D721Med (cell line): ENCODE measurements at places on chromosomes 12 and 14.

DNA sequence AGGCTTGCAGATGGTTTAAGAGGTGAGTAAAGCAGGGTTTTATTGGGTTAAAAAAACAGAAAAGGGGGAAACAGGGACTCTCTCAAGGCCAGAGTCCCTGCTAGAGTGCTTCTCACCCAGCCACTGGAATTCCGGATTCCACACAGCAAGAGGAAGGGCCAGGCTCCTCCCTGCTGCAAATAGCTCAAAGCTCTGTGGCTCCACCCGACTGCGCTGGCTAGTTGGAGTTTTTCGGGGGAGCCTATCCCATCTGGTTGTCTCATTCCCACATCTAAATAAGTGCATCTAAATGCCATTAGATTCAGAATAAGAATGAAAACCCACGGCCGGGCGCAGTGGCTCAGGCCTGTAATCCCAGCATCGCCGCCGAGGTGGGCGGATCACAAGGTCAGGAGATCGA, 791.5 kb downstream of the SLC16A7 start:
- DNase-seq: no peak

GRCh38 chr14:55508676-55509075, 68.3 kb upstream of the TBPL2 start:
- DNase-seq: no peak

GRCh38 chr12:108985750-108986149, 35.1 kb downstream of the SVOP start:
- DNase-seq: no peak

- no peak for DNase-seq
These were observed 535.3 kb downstream of the GALC start for GRCh38 chr14:87457720-87458119.

- no peak for DNase-seq
These were observed 13.4 kb downstream of the C1S start for GRCh38 chr12:7073946-7074345.

- no peak for DNase-seq
These were observed 56.4 kb downstream of the VCPKMT start for GRCh38 chr14:50059763-50060616.

- DNase-seq: no peak
These were observed 146.4 kb upstream of the ARHGAP5 start for GRCh38 chr14:31930493-31931240.

DNA sequence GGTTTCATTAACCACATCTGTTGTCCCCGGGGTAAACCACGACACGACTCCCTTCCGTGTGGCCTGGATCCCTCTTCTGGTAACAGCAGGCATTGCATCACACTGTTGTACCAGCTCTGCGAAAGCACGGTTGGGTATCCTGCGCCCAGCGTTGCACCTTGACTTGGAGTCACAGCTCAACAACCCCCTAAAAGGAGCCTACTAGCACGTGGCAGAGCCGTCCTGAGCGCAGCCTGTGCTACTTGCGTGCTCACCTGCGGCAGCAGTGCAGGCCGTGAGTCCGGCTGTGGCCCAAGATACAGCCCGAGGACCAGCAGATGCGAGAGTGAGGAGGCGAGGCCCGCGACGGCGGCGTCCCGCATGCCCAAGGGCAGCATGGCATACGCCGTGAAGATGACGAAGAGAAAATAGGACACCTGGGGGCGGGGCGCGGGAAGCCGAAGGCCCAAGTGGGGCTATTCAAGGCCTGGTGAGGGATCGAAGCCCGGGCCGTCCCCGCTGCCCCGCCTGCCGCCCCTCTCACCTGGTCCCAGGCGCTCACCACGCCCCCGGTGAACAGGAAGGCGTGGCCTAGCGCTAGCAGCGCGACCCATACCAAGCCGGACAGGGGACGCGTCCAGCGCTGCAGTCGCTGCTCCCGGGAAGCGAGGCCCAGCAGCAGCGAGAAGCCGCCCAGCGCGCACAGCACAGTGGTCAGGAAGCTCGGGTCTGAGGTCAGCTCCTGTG, 2.4 kb downstream of the ADCY4 start:
- DNase-seq: peak; percentile 84

DNA sequence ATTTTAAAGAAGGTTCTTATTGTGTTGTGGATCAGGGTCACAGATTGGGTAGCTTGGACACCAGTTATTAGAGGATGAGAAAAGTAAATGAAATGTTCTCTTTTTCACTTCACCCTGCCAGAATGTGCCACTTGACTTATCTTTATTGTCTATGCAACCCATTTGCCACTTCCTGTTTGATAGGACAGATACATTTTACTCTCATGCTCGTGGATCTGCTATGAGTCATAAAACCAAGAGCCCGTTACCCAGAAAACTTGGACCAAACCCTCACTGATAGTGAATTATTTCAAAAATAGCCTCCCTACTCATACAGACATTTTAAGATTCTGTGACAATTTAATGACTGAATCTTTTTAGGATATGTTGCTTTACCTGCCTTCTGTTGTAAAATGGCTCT, 1.8 kb downstream of the ISCA2 start:
- DNase-seq: no peak

DNA sequence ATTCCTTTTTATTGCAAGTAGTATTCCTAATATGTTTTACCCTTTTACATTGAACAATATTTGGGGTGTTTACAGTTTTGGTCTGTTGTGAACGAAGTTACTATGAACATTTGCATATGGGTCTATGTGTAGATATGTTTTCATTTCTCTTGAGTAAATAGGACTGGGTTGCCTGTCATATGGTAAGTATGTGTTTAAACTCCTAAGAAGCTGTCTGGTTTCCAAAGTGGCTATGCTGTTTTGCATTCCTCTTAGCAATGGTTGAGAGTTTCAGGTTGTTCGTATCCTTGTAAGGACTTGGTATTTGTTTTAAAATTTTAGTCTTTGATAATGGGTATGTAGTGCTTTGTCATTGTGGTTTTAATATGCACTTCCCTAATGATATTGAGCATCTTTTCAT, 6.3 kb downstream of the METAP2 start:
- no peak for DNase-seq

GRCh38 chr12:542395-543113, 82.8 kb downstream of the B4GALNT3 start:
- DNase-seq: no peak

GRCh38 chr14:101972126-101972866, 7.9 kb downstream of the DYNC1H1 start:
- no peak for DNase-seq

GRCh38 chr14:38910092-38910491, 192.9 kb downstream of the SEC23A start:
- no peak for DNase-seq

GRCh38 chr14:24670594-24670993, 36.6 kb upstream of the GZMB start:
- no peak for DNase-seq

GRCh38 chr14:77036484-77037214, 8.1 kb upstream of the IRF2BPL start:
- DNase-seq: no peak

DNA sequence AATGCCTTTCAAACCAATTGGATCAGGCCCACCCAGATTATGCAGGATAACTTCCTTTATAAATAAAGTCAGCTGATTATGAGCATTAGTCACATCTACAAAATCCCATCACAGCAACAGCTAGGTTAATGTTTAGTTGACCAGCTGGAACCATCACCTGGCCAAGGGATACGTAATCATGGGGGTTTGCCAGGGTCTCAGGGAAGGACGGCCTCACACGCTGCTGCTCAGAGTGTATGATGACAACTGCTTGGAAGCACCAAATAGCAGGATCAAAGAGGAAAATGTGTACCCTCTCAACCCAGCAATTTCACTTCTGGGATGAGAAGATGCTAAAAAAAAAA, 162.6 kb downstream of the SLC15A4 start:
- DNase-seq: no peak

DNA sequence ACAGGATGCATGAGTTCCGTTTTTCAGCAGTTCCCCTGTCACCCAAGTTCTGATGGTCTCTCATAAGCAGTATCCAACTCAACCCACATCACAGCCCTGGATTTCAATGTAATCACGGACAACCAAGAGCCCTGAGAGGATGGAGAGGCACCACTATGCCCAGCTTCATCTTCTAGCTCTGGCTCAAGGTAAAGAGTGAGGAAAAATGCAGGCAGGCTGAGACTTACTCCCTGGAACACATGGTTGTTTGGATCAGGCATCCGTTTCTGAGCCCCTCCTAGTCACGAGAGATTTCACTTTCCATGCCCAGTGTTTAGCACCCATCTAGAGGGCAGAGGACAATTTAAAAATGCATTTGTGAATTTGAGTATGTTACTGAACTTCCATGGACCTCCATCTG, 45.0 kb downstream of the ANO2 start:
- DNase-seq: no peak

DNA sequence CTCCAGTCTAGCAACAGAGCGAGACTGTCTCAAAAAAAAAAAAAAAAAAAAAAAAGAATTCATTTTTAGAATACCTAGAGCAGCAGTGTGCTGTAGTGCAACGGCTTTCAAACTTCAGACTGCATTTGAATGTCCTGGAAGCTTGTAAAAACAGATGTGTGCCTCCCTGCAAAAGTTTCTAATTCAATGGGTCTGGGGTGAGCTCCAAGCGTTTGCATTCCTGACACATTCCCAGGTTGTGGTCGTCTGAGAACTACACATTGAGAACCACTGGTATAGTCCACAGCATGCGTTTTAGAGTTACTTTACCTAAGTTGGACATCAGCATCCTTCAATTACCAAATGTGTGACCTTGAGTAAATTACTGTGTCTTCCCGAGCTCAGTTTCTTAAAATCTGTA, 816.8 kb downstream of the NRXN3 start:
- no peak for DNase-seq

DNA sequence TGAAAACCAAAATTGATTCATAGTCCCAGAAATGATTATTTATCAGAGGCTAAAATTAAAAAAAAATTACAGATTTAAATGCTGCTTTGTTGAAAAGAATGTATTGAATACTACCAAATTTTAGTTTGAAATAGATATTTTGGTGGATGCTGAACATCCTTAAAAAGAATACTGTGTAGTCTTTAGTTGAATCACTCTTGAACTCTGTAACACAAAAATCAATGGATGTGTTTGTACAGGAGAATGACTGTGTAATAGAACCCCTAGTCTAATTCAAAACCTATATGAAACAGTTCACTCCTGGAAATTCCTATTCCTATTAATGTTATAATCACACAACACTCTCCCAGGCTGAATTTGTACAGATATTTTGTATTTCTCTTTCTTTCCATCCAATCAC, 1.5 kb upstream of the TSPAN8 start:
- DNase-seq: no peak

DNA sequence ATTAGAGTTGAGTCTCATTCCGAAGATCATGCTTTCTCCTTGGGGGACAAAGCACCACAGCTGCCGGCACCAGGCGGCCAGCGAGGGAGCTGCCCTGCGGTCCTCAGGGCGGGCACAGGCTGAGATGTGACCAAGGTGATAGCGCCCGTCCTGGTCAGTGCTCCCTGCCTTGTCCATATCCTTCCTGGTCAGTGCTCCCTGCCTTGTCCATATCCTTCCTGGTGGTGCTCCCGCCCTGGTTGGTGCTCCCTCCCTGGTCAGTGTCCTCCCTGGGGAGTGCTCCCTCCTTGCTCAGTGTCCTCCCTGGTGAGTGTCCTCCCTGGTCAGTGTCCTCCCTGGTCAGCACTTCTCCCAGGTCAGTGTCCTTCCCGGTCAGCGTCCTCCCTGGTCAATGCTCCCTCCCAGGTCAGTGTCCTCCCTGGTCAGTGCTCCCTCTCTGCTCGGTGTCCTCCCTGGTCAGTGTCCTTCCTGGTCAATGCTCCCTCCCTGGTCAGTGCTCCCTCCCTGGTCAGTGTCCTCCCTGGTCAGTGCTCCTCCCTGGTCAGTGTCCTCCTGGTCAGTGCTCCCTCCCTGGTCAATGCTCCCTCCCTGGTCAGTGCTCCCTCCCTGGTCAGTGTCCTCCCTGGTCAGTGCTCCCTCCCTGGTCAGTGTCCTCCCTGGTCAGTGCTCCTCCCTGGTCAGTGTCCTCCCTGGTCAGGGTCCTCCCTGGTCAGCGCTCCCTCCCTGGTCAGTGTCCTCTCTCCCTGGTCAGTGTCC, 92.2 kb downstream of the ADGRD1 start:
- no peak for DNase-seq

DNA sequence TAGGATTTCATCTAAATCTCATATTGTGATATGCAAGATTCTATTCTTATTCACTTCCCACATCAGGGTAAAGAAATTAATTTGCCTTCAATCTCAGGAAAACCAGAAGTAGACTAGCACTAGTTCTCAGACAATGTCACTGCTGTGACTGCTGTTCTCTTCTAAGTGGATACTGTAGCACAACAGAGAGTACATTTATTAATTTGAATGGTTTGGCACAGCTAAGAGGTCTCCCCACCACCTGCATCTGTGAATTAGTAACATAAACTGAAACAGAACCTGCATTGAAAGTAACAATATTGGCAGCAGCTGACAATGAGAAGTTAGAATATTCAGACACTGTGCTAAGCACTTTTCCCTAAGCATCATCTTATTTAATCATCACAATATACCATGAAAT, 253.1 kb downstream of the PDZRN4 start:
- DNase-seq: no peak

DNA sequence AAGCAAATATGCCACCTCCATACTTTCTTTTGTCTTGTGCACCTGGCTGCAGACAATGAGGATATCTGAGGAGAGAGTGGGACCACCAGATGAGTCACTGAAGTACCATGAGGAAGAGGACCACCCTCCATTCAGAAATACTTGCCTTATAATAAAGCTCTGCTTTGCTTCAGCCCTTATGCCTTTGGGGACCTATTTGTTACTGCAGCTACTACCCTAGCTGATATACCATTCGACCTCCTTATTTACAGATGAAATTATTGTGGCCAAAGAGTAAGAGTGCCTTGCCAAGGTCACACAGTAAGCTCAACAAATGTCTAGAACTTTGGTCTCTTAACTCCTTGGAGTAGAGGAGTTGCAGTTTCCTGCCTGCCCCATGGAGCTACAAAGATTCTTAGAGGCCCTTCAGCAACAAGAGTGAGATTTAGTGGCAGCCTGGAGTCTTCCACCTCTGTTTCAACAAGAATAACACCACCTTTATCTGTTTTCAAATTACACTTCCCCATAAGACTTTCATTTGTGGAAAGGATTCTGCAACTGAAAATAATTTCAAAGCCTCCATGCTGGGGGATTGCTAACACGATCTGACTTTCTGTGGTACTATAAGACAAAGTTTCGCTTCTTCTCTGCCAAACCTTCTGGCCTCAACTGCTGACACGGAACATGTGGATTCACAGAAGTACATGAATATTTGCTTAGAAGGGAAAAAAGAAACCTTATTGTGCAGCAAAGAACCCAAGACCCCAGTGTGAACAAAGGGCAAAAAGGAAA, 3.6 kb downstream of the CMKLR1 start:
- DNase-seq: no peak

GRCh38 chr12:64895526-64895925, 71.1 kb downstream of the TBC1D30 start:
- DNase-seq: no peak

- DNase-seq: no peak
These were observed 515.4 kb downstream of the FUT8 start for GRCh38 chr14:65927931-65928356.

- no peak for DNase-seq
These were observed 13.1 kb downstream of the AKAP6 start for GRCh38 chr14:32341947-32342846.
